Pulmonary artery endothelial cell (primary cell): ENCODE measurements at places on chromosomes 3 and 15. TPM values are rescaled to one million over a fixed set of nuclear protein-coding genes. Genes with fewer than 3 reads are reported as not detected.

The GOLGA6L7 gene
- not detected in 2 replicates for total RNA-seq

The TRPM1 gene
- 0.25 and 0.26 TPM in 2 replicates for total RNA-seq

The PLSCR2 gene
- total RNA-seq: not detected in 2 replicates

The PROS1 gene
- 10.6 and 11.2 TPM in 2 replicates for total RNA-seq

The CADPS gene
- not detected in 2 replicates for total RNA-seq

GRCh38 chr15:58285212-58285920 is 146.4 kb upstream of the LIPC start:
- DNase-seq: no peak

- DNase-seq: no peak
These were observed 31.8 kb downstream of the PCOLCE2 start for GRCh38 chr3:142857056-142857455.

DNA sequence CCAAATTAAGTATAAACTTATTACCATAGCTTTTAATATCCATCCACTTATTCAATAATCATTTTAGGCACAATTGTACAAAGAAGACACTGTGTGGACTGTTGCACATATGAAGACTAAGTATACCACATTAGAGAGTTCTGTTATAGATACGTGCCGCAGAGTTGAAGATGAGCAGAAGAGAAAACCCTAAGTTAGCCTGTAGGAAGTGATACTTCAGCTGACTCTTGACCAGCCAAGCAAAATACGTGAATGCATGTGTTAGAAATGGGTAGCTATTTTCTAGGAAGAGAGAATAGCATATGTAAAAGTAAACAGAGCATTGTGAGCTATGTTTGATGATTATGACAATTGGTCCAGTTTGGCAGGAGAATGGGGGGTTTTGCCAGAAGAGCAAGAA is 272.0 kb upstream of the ATP11B start:
- DNase-seq: no peak

- no peak for DNase-seq
These were observed 94.1 kb downstream of the ASB7 start for GRCh38 chr15:100696452-100696851.

GRCh38 chr15:50544368-50544767 is 2.1 kb downstream of the USP50 start:
- no peak for DNase-seq

DNA sequence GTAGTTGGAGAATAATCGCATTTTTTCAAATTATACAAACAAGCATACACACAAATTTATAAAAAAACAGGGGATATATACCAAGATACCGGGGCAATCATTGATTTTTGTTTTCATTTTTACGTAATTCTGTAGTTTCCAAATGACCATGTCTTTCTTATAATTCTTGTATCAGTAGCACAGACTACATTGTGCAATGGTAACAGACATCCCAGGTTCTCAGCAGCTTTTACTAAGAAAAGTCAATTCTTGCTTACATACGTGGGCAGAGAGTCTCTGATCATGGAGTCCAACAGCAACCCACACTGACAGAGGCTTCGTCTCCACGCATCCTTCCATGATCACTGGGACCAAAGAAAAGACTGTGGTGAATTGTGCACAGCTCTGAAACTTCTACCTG is 441.3 kb downstream of the TBL1XR1 start:
- DNase-seq: no peak

- no peak for DNase-seq
These were observed 871.2 kb downstream of the TUSC7 start for GRCh38 chr3:117580806-117581205.

GRCh38 chr3:75048650-75049049 is 434.2 kb upstream of the CNTN3 start:
- DNase-seq: no peak

GRCh38 chr15:61318301-61318700 is 89.2 kb upstream of the RORA start:
- DNase-seq: no peak

DNA sequence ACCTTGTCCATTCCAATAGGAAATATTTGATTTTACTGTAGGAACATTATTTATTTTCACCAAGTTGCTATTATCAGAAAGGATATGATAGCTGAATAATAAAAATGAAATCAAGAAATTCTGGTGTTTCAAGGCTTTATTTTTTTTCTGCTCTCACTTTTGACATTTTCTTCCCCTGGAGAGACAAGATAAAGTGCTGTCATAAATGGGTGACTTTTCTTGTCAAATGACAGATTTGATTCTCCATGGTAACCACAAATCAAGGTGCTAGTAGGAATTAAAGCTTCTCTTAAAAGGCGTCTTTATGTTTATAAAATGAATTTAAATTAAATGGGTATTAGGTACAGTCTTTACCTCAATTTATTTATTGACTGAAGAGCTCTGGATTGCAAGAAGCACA is 124.6 kb downstream of the FOXP1 start:
- no peak for DNase-seq

DNA sequence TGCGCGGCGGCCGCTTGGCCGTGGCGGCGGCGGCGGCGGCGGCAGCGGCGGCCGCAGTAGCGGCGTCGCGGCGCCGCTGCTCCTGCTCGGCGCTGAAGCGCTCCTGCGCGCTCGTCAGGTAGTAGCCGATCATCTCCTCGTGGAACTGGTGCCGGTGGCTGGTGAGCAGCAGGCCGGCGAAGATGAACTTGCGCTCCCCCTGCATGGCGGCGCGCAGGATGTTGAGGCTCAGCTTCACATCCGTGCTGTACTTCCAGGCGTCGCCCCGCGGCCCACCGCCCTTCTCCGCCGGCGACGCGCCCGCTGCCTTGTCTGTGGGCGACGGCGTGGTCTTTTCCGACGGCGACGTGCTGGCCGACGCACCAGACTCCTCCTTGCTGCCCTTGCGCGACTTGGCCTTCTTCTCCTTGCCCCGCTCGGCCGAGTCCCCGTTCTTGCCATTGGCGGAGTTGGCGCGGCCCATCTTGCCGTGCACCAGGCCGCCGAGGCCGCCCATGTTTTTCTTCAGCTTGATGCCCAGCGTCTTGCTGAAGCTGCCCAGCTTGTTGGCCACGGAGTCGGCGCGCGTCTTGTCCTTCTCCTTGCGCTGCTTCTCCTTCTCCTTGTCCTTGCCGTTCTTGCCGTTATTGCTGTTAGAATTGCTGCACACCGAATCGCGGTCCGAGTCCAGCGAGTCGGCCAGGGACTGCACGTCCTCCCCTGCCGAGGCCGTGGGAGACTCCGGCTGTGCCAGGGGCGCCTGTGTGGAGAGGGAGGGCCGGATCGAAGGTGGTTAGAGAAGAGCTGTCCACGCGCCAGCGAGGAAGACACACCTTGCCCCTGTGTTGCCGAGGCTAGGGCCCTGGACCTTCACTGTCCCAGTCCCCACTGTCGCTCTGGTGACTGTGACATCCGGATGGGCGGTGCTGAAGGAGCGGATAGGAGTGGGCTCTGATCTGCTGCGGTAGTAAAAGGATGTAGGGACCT is 157.6 kb downstream of the KLF13 start:
- DNase-seq: no peak

- no peak for DNase-seq
These were observed 196.3 kb downstream of the FNDC3B start for GRCh38 chr3:172235698-172236097.

GRCh38 chr15:70435369-70435768 is 328.0 kb downstream of the UACA start:
- DNase-seq: no peak

DNA sequence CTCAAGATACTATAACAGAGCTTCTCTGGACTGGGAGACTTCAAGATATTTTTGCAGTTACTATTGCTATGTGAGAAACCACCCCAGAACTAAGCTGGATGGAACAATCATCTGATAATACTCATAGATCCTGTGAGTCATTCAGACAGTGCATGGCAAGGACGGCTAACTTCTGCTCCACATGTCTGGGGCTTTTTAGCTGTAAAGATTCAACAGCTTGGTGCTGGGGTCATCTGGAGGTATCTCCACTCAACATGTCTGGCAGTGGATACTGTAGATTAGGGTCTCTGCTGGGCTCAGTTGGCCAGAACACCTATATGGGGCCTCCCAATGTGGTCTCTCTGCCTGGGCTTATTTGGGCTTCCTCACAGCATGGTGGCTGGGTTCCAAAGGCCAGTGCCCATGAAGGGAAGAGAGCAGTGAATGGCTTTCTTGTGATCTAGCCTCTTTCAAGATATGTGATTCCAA is 117.3 kb upstream of the SLC7A14 start:
- peak; percentile 20 for DNase-seq

DNA sequence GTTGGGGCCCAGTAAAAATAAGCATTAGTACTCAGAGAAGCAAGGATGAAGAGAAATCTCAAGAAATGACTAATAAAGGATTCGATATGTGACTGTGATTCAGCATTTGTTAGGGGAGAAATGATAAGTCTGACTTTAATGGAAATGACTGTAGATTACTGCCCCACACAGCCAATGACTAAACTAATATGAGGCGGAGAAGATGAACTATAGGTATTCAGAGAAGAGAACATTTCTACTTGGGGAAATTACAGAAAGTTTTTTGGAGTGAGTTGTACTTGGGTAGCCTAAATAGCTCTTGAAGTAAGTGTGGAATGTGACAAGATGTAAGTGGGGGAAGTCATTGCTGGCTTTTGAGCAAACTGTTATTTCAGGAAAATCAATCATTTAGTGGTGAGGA is 380.0 kb downstream of the PDCD6IP start:
- no peak for DNase-seq

- DNase-seq: no peak
These were observed 59.4 kb downstream of the CLASP2 start for GRCh38 chr3:33658621-33658990.

GRCh38 chr3:192866804-192867203 is 50.9 kb downstream of the MB21D2 start:
- no peak for DNase-seq

GRCh38 chr3:33687406-33688010 is 30.5 kb downstream of the CLASP2 start:
- DNase-seq: no peak

- no peak for DNase-seq
These were observed 365.6 kb downstream of the MAGI1 start for GRCh38 chr3:65672871-65673815.

GRCh38 chr3:133706033-133706432 is 40.2 kb upstream of the TF start:
- DNase-seq: no peak

DNA sequence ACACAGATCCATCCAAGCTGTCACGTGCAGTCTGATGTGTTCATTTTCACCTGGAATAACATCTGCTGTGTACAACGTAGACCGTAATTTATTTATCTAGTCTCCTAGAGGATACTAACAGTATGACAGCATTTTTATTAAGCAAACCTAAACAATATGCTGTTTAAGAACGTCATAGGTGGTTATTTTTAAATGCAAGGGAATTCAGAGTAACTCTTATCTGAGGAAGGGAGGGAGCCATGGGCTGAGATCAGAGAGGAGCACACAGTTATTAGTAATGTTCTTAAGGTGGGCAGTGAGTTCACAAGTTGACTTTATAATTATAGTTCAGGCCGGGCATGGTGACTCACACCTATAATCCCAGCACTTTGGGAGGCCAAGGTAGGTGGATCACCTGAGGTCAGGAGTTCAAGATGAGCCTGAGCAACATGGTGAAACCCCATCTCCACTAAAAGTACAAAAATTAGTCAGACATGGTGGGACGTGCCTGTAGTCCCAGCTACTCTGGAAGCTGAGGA is 193.6 kb downstream of the UACA start:
- DNase-seq: no peak

DNA sequence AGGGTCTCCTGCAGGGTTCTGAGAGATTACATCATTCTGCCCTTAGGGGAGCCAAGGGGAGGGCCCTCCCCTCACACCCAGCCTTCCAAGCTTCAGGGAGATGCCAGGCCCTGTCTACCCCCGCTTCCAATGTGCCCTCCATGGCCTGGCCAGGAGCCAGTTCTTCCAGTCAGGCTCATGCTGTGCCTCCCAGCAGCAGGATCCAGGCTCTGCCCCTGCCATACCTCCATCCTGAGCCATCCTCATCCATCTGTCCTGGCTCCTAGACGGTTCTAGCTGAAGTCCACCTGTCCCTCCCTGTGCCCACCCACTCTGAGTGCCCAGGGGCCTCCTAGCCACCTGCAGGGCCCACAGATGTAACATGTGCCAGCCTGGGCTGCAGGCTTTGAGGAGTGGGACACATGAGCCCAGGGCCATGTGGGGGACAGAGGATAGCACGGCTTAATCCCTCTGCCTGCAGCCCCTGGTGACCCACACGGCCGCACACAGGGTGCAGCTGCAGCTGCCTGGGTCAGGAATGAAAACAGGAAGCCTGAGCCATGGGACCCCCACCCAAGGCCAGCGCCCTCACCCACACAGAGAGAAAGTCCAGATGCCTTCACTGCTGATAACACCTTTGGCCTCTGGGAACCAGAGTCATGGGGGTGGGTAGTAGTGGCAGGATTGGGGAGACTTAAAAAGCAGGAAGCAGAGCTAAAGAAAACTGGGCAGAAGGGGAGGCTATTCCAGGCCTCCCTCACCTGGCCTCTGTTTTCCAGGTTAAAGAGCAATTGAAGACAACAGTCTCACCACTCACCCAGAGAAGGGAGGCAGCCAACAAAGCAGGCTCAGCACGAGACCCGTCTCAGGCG is 11.8 kb downstream of the PLCD1 start:
- DNase-seq: no peak

DNA sequence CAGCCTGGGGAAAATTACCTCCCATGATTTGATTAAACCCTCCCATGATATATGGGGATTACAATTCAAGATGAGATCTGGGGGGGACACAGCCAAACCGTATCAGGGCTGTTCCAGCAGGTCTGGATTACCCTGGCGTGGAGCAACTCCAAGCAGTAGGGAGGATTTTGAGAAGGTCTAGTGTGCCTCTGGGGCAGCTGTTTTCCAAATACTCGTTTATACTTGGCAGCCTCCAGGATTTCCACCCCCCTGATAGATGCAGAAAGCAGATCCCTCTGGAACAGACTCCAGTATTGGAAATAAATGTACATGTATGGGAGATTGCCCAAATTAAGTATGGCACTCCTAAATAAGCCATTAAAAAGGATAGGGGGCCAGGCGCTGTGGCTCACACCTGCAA is 7.7 kb upstream of the IRAK2 start:
- DNase-seq: no peak

- DNase-seq: no peak
These were observed 2.0 kb downstream of the NDUFB5 start for GRCh38 chr3:179606534-179607085.

- no peak for DNase-seq
These were observed 124.8 kb upstream of the ATP11B start for GRCh38 chr3:182668541-182668940.

DNA sequence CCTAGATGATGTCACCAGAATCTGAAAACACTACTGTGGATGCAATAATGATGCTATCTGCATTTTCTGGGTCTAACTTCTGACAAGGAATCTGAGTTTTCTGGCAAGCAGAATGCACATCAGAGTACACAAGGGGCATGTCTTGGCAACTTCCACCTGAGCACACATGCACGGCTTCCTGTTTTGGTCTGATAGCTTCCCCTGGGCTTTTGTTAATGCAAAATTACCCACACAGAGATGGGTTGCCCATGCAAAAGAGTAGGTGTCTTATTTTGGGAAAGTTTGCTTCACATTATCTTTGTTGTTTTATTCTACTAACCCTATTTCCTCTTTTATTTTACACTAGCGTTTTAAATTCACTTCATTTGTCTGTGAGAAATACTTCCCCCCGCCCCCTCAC is 74.2 kb upstream of the SATB1 start:
- DNase-seq: no peak
